ENCODE measurements at places on chromosomes 3 and 15.
A peak's percentile ranks its signal among the peaks of the same experiment; 100 is the strongest.

DNA sequence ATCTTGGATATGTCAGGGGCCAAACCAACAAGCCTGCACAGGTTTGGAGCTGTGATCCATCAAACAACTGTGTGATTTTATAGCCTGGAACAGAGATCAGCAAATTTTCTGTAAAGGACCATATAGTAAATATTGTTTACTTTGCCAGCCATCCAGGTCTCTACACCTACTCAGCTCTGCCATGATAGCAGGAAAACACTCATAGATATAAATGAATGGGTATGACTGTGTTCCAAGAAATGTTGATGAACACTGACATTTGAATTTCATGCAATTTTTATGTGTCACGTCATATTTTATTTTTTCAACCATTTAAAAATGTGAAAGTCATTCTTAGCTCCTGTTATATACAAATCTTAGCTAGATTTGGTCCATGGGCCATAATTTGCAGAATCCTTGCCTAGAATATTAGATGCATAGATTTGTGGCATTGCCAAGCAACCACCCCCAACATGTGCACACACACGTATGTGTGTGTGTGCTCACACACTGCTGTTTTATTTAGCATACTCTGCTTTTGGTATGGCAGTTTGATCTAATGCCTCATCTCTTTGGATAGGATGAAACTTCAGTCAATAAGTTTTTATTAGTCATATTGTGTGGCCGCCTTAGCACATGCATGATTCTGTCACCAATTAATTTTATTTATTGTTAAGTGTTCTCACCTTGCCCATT is 6.4 kb downstream of the ATXN7 start:
- DNase-seq, result no peak

DNA sequence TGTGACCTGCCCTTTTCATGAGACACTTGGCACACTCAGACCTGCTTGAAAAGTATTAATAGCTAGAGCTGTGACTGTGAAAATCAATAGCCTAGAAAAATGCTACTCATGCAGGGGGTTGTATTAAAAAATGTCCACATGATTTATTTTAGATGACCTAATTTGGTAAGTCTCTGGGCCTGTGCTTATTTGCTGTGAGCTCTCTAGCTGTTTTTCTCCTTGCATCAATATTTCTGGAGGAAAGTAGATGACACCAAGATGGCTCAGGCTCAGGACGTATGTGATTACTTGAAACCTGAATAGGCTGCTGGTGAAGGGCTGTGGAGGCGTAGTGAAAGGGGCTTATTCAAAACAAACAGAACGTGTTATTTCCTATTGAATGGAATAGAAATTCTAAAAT is 29.5 kb downstream of the KCNAB1 start:
- DNase-seq, result no peak

DNA sequence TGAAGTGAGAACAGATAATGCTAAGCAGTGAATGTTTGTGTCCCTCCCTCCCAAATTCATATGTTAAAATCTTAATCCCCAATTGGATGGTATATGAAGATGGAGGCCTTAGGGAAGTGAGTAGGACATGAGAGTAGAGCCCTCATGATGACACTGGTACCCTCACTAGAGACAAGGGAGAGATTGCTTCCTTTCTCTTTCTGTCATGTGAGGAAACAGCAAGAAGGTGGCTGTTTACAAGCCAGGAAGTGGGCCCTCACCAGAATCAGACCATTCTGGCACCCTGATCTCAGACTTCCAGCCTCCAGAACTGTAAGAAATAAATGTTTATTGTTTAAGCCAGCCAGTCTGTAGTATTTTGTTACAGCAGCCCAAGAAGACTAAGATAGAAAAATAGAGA is 209.5 kb downstream of the SATB1 start:
- no peak for DNase-seq

GRCh38 chr3:8656240-8656639 is 11.6 kb upstream of the SSUH2 start:
- DNase-seq, result no peak

DNA sequence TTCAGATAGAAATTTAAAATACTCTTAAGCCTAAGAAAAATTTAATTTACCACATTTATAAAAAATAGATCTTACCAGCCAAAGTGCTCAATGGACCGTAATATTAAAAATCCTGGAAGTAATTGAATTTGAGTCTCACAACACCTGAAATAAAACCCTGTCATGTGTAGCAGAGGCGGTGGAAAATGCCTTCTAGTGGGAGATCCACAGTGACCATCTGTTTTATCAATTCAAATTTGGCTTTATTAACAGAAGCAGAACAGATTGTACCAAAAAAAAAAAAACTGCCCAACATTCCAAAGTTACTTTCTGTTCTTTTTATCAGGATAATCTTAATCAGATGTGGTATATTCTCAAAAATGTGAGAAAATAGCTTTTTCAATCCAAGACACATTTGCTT is 71.7 kb downstream of the DMXL2 start:
- DNase-seq, result no peak

- DNase-seq, result peak; percentile 28
Observed at GRCh38 chr3:45225465-45226205, 452 bp downstream of the TMEM158 start.

DNA sequence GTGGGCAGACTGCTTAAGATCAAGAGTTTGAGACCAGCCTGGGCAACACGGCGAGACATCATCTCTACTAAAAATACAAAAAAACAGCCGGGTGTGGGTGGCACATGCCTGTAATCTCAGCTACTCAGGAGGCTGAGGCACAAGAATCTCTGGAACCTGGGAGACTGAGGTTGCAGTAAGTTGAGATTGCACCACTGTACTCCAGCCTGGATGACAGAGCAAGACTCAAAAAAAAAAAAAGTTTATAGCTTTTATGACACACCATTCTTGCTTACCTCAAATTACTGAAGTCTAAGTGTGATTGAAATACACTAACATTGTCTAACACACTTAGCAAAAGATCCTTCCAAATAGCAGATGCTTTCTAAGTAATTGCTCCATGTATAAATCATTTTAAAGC is 207.6 kb downstream of the STAG1 start:
- DNase-seq, result no peak

DNA sequence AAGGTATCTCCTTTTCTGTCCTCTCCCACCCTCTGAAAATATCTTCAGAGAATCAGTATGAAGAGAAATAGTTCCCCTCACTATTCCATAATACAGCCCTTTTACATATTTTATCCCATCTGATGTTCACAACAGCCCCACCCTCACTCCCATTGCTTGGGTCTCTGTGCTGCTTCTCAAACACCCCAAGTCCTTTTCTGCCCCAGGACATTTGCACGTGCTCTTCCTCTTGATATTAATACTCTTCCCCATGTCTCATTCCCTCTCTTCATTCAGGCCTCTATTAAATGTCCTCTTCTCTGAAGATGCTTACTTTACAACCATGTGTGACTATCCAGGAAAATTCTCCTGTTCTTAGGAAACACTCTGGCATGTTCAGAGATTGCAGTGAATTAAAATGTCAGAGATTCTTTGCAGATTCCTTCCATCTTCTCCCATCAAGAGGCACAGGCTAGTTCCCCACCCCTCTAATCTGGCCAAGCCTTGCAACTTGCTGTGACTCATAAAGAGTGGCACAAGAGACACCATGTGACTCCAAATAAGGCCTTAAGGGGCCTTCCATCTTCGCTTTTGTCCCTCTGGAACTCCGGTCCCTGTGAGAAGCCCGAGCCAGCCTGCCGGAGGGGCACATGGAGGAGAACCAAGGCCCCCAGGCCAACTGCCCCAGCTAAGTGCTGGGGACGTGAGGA is 128.5 kb downstream of the CHSY1 start:
- no peak for DNase-seq

DNA sequence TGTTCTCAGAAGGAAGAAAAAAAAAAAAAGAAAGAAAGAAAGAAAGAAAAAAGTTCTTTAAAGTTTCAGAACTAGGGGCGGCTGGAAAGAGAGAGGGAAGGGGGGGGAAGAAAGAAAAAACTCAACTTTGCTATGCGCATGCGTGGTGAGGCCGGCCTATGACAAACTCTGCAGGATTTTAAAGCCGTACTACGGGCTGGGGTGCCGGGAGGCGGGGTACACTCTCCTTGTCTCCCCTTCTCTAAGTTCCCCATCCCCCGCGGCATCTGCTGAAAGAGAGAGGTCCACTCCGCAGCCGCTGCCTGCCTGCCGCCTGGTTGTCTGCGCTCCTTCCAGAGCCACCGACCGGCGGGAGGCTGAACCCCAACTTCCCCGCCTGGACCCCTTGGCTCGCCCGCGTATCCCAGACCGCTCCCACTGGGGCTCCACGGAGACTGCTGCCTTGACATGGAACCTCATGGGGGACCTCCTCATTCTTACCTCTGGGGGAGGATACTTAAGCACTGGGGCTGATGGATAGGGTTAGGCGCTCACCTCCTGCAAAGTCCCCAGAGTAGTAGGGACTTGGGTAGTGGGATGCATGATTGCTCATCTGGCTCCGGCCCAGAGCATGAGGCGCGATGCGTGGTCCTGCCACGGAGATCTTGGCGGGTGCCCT is 1.4 kb upstream of the WNT5A start:
- DNase-seq, result no peak

DNA sequence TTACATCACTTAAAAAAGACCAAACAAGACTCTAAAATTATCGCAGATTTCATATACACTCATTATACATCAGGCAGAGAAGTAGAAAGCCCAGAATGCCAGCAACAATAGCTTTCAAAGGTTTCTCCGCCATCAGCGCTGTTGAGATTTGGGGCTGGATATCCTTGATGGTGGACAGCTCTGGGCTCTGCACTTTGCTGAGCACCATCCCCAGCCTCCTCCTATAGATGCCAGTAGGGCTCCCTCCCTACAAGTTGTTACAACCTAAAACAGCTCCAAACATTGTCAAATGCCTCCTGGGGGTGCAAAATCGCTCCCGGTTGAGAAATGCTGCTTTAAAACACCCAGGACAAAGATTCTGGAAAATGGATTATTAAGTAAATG is 73.5 kb downstream of the ATP10A start:
- no peak for DNase-seq

DNA sequence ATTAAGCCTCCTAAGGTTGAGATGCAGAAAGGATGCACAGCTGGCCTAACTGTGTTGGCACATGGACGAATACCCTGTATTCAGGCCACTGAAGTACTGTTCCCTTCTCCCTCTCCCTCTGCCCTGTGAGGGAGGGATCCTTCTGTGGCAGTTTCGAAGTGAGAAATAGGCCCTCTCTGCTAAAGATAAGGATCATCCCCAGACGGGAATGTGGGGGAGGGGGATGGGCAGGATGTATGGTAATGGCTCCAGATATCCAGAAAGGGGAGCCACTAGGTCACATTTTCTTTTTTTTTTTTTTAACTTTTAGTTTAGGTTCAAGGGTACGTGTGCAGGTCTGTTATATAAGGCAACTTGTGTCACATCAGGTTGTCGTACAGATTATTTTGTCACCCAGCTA is 463.1 kb downstream of the TBL1XR1 start:
- no peak for DNase-seq

DNA sequence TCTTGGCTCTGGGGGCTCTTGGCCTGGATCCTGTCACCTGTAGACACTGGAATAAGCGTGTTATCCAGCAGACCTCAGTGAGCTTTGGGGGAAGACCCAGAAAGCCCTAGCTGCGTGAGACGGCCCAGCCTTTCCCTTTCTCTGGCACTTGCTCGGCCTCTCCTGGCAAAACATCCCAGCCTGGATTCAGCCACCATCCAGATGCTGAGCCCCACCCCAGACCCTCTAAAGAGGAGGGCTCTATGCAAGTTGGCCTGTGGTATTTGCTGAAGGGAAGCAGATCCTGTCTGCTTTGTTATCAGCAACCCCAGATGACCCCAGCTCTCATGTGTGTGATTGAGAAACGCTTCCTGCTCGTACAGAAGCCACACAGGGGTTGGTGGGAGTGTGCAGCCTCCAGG is 267.2 kb downstream of the FAM43A start:
- no peak for DNase-seq

GRCh38 chr15:25226360-25226759 is 212.5 kb downstream of the UBE3A start:
- DNase-seq, result no peak

DNA sequence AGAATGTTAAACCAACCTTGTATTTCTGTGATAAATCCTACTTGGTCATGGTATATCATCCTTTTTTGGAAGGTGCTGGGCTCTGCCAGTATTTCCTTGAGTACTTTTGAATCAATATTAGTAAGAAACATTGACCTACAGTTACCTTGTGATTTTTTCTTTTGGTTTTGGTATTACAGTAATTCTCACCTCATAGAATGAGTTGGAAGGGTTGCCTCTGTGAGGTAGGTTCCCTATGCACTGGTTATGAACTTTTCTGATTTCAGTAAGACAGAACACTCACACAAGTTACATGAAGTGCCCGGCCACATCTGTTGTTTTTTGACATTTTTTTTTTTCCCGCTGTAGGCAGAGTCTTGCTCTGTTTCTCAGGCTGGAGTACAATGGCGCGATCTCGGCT is 20.0 kb downstream of the PCCB start:
- no peak for DNase-seq

GRCh38 chr3:37945807-37946530 is 44.6 kb upstream of the VILL start:
- no peak for DNase-seq

DNA sequence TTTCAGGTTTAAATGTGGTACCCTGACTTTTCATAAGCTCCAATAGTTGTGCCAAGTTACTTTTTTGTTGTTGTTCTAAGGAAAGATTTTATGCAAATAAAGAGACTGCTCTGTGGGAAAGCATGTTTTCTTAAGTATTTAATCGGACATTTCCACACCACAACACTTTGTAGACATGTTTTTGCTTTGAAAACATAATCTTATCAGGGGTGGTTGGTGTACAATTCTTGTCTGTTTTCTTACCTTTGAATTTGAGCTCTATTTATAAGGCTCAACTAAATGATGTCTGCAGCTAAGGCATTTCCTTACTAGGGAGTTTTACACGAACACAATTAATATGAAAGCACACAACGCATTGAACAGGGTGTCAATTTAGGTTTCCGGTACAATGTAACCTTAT is 81.5 kb upstream of the CDIN1 start:
- DNase-seq, result no peak

- DNase-seq, result no peak
Observed at GRCh38 chr3:26449996-26450395, 172.6 kb upstream of the LRRC3B start.

DNA sequence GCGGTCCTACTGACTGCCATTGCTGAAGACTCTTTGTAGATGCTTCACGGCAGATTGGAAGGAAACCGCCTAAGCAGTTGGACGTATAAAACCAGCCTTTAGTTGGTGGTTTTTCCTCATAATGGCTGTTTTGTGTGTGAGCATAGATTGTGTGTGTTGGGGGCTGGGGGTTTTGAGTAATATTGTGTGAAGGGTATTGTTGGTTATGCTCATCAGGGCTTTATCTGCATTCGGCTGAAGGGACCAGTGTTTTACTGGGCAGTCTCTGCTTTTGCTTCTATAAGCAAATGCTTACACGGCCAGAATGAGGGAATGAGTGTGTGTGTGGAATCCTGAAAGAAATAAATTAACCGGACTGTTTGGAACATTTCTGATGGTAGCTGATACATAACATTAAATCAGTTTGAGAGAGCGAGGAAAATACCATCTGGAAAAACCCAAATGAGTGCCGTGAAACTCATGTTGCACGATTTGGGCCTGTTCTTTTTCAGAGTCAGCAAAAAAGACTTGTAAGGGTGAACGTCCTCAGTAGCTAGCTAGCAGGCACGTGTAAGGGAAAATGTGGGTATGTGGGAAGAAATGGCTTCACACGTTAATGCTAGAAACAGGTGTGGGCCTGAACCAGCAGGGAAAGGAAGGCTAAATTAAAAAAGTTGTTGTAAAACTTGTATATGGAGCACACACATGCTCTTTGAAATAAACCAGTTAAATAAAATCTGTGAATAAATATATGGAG is 1.9 kb downstream of the MITF start:
- DNase-seq, result no peak

GRCh38 chr3:25653322-25653721 is 11.4 kb downstream of the TOP2B start:
- DNase-seq, result no peak

GRCh38 chr3:21989341-21990042 is 238.5 kb upstream of the ZNF385D start:
- no peak for DNase-seq
